ENCODE measurements at places on chromosomes 6 and 20.

- DNase-seq, result no peak
Measured at GRCh38 chr6:11251553-11252360, 19.3 kb upstream of the NEDD9 start.

DNA sequence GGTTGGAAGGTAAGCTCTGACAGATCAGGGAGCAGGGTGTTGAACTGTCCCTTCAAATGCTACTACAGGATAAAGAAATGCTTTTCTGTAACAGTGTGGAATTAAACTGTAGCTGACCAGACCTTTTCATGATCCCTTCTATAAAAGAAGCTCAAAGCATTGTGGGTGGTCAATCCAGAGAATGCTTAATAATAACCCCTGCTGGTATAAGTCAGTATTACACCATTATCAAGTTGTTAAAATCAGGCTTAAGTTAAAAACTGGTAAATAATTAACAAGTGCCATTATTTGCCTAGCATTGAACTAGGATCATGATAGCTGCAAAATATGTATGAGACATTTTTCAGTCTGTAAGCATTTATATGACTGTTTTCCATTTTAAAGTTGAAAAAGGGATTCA lies 468.9 kb downstream of the PKHD1 start:
- no peak for DNase-seq

- DNase-seq, result no peak
Measured at GRCh38 chr20:34426026-34426425, 63.0 kb downstream of the ITCH start.

DNA sequence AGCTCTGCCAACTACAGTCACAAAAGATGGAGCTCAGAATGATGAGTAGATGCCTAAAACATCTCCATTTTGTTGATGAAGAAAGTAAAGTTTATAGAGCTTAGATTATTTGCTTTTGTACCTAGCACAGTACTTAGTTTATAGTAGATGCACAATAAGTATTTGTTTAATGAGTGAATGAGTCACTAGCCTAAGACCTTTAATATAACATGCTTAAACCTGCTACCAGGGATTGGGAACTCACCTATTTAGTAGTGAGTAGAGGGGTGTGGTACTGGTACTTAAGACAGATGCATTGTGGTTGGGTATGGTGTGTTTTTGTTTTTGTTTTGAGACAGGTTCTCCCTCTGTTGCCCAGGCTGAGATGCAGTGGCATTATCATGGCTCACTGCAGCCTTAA lies 35.8 kb downstream of the TRIM38 start:
- no peak for DNase-seq

All from NCI-H510A treated with DMSO at 0.1 percent for 48 hours (cell line).